ENCODE measurements at places on chromosomes 5 and 9. TPM values are rescaled to one million over a fixed set of nuclear protein-coding genes. Genes with fewer than 3 reads are reported as not detected.
A peak's percentile ranks its signal among the peaks of the same experiment; 100 is the strongest.

Gene ASS1
- 0.50 TPM for total RNA-seq

DNA sequence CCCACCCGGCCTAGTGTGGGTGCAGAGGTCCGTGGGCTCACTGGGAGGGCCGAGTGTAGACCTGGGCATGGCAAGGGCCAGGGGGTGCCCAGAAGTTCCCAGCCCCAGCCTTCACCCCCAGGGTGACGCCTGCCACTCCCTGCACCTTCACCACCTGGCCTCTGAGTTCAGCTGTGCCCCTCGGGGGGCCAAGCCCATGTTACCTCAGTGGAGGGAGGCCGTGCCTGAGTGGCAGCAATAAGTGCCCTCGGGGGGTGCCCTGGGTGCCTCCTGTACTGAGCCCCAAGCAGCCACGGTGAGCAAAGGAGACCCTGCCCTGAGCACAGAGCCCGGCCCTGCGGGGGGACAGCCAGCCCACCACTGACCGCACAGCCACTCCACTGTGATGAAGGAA lies 10.3 kb upstream of the FCN2 start:
- H3K27ac ChIP-seq: no peak overlapping the region
- no peaks in the 10 kb centered on the region for H3K4me1 ChIP-seq
- H3K27me3 ChIP-seq: no peaks in the 10 kb centered on the region
- H3K36me3 ChIP-seq: no peaks in the 10 kb centered on the region
- DNase-seq: no peak

Gene SCGB3A2
- total RNA-seq: not detected

- DNase-seq: no peak
- H3K27me3 ChIP-seq: no peaks in the 10 kb centered on the region
- no peak overlapping the region for H3K4me3 ChIP-seq
- H3K36me3 ChIP-seq: no peaks in the 10 kb centered on the region
- no peaks in the 10 kb centered on the region for H3K4me1 ChIP-seq
Observed at GRCh38 chr5:36777105-36777757, 99.3 kb upstream of the NIPBL start.

Gene HMMR
- total RNA-seq: 0.72 TPM

- H3K4me3 ChIP-seq: no peak overlapping the region
- no peaks in the 10 kb centered on the region for H3K27me3 ChIP-seq
- H3K4me1 ChIP-seq: no peaks in the 10 kb centered on the region
- DNase-seq: no peak
Observed at GRCh38 chr5:176870110-176870591, 29.0 kb downstream of the HK3 start.

Gene SRP19
- 34.2 TPM for total RNA-seq

DNA sequence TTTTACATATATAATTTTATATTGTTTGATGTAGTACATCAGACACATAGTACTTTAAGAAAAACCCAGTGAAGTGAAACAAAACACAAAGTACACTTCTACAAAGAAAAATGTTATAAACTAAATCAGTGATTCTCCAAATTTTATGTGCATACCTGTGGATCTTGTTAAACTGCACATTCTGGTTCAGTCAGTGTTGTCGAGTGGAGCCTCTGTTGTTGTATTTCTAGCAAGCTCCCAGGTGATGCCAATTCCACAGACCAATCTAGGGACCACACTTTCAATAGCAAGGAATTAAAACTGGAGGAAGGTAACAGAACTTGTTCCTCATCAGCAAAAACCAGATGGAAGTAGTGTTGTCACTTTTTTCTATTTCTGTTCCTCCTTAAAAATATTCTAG lies 183.8 kb upstream of the CD180 start:
- H3K27me3 ChIP-seq: no peaks in the 10 kb centered on the region
- H3K4me1 ChIP-seq: no peaks in the 10 kb centered on the region
- DNase-seq: no peak
- no peak overlapping the region for H3K27ac ChIP-seq
- H3K36me3 ChIP-seq: no peaks in the 10 kb centered on the region

DNA sequence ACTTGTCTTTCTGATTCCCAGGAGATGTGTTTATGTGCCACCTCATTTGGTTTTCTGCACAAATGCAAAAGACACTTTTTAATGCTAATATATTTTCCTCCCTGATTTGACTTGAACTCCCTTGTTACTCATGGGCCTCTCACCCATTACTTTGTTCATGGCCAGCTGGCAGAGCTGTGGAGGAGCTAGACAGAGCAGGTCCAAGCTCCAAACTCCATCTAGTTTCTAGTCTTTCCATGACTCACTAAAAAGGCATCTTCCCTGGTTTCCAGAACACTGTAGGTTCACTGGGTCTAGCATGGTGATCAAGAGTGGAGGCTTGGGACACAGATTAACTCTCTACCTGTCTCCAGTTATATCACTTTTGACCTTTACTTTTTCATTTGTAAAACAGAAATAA lies 161.0 kb upstream of the SLC28A3 start:
- no peaks in the 10 kb centered on the region for H3K27me3 ChIP-seq
- H3K4me1 ChIP-seq: no peaks in the 10 kb centered on the region
- H3K36me3 ChIP-seq: no peaks in the 10 kb centered on the region

- H3K4me1 ChIP-seq: no peaks in the 10 kb centered on the region
- no peak overlapping the region for H3K4me3 ChIP-seq
- H3K27me3 ChIP-seq: no peaks in the 10 kb centered on the region
- H3K36me3 ChIP-seq: no peaks in the 10 kb centered on the region
Observed at GRCh38 chr9:135802876-135803419, 101.0 kb downstream of the KCNT1 start.

DNA sequence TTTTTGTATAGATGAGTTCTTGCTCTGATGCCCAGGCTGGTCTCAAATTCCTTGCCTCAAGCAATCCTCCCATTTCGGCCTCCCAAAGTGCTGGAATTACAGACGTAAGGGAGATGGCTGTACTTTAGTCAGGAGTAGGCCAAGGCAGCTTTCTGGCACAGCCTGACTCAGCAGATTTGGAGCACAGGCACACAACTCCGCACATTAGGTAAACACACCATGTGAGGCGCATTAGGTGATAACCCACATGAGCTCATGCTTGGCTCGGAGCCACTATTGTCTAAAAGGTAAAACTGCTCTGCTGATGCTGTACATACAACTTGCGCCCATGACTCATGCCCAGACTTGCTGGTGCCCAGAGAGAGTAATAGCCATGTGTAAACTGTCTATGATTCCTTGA lies 1157.9 kb downstream of the TAF11L14 start:
- H3K27ac ChIP-seq: no peak overlapping the region
- no peak for DNase-seq
- no peaks in the 10 kb centered on the region for H3K4me1 ChIP-seq
- no peaks in the 10 kb centered on the region for H3K36me3 ChIP-seq
- H3K4me3 ChIP-seq: no peak overlapping the region

DNA sequence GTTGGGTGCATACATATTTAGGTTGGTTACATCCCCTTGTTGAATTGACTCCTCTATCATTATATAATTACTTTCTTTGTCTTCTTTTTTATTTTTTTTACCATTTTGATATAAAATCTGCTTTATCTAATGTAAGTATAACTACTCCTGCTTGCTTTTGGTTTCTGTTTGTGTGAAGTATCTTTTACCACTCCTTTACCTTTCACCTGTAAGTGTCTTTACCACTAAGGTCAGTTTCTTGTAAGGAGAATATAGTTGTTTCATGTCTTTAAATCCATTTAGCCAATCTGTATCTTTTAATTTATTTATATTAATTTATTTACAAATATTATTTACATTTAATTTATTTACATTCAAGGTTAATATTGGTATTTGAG lies 33.0 kb downstream of the INSL4 start:
- H3K27ac ChIP-seq: no peak overlapping the region
- H3K4me1 ChIP-seq: no peaks in the 10 kb centered on the region
- no peaks in the 10 kb centered on the region for H3K27me3 ChIP-seq
- no peak overlapping the region for H3K4me3 ChIP-seq
- no peak for DNase-seq
- H3K36me3 ChIP-seq: no peaks in the 10 kb centered on the region

Gene GAPT
- total RNA-seq: not detected

DNA sequence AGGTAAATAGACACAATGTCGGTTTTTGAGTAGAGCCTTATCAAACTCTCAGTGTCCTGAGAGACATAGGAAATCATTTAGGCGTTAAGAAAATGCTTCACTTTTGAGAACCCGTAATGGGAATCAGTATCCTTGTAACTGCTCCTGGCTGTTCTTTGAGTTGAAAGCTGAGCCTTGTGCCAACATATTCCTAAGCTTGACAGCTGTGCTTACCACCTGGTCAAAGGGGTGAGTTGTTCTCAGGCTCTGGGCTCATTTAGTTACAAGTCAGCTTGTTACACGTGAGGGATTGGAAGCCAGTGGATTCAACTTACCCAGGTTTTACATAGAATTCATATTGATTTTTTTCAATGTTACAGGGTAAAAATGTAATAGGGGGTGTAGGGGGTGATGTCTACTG lies 145.9 kb downstream of the GABRB2 start:
- H3K4me3 ChIP-seq: no peak overlapping the region
- H3K4me1 ChIP-seq: no peaks in the 10 kb centered on the region

- no peak for DNase-seq
- H3K27ac ChIP-seq: no peak overlapping the region
- H3K36me3 ChIP-seq: no peaks in the 10 kb centered on the region
- no peak overlapping the region for H3K4me3 ChIP-seq
- H3K27me3 ChIP-seq: no peaks in the 10 kb centered on the region
- no peaks in the 10 kb centered on the region for H3K4me1 ChIP-seq
Observed at GRCh38 chr9:117224695-117225094, 190.2 kb downstream of the ASTN2 start.

DNA sequence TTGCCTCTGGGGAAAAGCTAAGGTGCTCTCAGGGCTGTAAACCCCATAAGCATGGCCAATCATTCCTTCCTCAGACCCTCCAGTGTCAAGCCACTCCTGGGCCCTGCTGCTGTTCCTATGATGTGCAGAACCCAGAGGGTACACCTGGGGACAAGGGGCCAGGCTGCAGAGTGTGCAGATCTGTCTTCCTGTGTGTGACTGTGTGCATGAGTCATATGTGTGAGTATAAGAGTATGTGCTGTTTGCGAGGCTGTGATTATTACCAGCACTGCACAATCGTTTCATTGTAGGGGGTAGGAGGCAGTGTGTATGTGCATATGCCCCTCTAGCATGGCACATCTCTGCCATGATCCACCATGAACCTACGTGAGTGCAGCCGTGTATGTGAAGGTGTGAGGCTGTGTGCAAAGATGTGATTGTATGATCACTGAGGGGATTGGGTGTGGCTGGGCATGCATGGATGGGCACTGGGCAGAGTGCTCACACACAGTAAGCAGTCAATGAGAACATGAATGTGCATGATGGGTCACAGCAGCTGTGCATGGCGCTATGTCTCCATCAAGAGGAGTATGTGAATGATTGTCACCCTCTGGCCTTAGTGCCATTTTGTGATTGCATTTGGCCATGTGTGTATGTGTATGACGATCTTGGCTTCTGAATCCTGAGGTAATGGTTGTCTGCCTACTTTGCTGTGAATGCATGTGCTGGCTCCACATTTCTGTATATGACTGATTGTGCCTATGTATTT lies 2.4 kb upstream of the OR1K1 start:
- no peak for DNase-seq
- no peak overlapping the region for H3K4me3 ChIP-seq
- no peaks in the 10 kb centered on the region for H3K4me1 ChIP-seq
- no peak overlapping the region for H3K27ac ChIP-seq
- no peaks in the 10 kb centered on the region for H3K36me3 ChIP-seq

DNA sequence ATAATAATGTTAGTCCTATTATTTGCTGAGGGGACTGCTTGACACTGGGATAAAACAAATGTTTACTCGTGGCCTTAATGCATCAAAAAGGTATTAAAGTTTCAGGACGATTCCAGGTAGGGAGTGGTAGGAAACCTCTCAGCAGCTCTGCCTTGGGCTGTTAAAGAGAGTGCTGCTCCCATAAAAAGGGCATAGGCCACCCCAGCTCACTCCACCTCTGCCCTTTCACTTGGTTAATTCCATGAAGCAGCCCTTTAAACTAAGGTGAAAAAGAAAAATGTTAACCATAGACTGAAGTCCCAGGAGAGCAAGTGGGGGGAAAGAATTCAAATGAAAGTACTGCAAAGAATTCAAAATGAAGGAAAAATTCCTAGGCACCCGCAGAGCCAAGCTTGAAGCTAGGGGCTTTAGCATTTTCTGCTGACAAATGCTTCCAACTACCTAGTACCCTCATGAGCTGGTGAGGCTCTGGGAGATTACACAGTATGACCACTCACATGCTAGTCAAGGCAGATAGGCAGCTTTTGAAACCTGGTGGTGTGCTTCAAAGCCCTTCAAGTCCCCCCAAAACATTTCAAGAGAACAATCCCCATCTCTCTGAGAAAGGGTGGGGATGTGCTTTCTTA lies 8.5 kb downstream of the KLF9 start:
- no peaks in the 10 kb centered on the region for H3K36me3 ChIP-seq
- no peak for DNase-seq
- no peaks in the 10 kb centered on the region for H3K27me3 ChIP-seq
- H3K4me1 ChIP-seq: peaks cover 30% of the 10 kb centered on the region
- H3K27ac ChIP-seq: peak overlapping the region; percentile 46
- H3K4me3 ChIP-seq: no peak overlapping the region
